ENCODE measurements at places on chromosomes 2 and 18. TPM values are rescaled to one million over a fixed set of nuclear protein-coding genes. Genes with fewer than 3 reads are reported as not detected.

GRCh38 chr18:10049747-10050146 is 135.9 kb downstream of the VAPA start:
- peaks cover 14% of the 10 kb centered on the region for H3K27me3 ChIP-seq
- no peaks in the 10 kb centered on the region for H3K36me3 ChIP-seq
- peaks cover 1% of the 10 kb centered on the region for H3K4me1 ChIP-seq
- H3K4me3 ChIP-seq: no peak overlapping the region
- H3K27ac ChIP-seq: no peak overlapping the region
- no peak for DNase-seq

Gene FSIP2
- total RNA-seq: 19.4 TPM

- H3K27me3 ChIP-seq: no peaks in the 10 kb centered on the region
- no peak overlapping the region for H3K4me3 ChIP-seq
- no peak overlapping the region for H3K27ac ChIP-seq
- H3K36me3 ChIP-seq: no peaks in the 10 kb centered on the region
Measured at GRCh38 chr2:207173641-207174040, 7.9 kb upstream of the KLF7 start.

- no peaks in the 10 kb centered on the region for H3K36me3 ChIP-seq
- H3K27me3 ChIP-seq: no peaks in the 10 kb centered on the region
- DNase-seq: no peak
- no peak overlapping the region for H3K4me3 ChIP-seq
- H3K4me1 ChIP-seq: peaks cover 4% of the 10 kb centered on the region
Measured at GRCh38 chr18:75492852-75493251, 65.3 kb upstream of the SMIM21 start.

GRCh38 chr2:128721096-128721495 is 402.4 kb upstream of the HS6ST1 start:
- H3K36me3 ChIP-seq: no peaks in the 10 kb centered on the region
- DNase-seq: no peak
- H3K27me3 ChIP-seq: peaks cover 13% of the 10 kb centered on the region
- H3K27ac ChIP-seq: no peak overlapping the region
